ENCODE measurements at places on chromosomes 5 and 9.

GRCh38 chr5:122182491-122182921 lies 53.2 kb downstream of the ZNF474 start:
- no peak for DNase-seq

DNA sequence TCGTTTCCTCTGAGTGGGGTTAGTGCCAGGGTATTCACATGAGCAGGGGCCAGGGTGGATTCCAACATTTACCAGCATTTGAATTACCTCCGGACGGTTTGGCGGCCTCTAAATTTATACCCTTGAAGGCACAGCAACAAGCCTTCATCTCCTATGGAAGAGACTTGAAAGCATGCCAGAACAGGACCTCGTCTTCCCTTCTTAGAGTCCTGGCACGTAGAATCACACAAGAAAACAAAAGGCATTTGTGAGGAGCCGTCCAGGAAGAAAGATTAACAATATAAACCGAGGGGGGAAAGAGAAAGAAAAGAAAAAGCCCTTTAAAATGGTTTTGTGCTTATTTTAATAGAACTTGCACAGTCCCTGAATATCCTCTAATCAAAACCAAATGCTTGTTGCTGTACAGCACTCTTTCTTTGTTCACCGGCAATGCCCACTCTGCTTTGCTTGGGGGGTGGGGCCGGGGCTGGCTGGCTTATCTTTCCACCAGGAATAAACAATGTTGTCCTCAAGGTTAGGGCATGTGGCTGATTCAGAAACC lies 575.8 kb upstream of the ZNF462 start:
- no peak for DNase-seq

DNA sequence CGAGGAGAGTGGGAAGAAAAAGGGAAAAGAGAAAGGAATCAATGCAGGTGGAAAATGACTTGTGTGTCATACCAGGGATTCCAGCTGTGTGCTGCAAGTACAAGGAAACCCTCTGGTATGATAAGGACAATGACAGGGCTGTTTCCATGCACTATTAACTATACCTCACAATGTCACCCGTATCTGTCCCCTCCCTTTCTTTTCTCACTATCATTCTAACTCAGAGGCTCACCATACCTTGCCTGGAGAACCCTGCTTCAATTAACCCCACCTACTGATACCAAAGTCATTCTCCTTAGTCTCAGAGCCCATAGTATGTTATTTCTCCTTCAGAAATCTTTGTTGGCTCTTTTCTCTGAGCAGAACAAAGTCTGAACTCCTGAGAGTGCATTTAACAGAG lies 236.2 kb upstream of the NREP start:
- no peak for DNase-seq

GRCh38 chr5:89236900-89237299 lies 353.9 kb upstream of the MEF2C start:
- no peak for DNase-seq

DNA sequence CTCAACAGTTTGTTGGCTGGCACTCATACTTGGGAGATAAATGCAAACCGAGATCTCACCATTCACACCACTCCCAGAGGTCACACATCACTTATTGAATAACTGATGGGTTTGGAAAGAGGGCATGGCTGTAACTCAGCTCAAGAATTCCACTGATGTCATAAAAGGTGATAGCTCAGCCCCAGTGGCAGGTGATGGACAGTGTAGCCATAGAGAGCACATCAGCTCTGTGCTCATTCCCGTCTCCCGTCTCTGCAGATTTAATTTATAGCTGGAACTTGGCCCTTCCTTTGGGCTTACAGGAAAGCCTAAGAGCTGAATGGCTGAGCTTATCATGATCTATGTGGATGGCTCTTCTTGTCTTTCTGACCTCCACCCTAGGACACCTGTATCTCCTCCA lies 59.8 kb downstream of the INSYN2B start:
- no peak for DNase-seq

DNA sequence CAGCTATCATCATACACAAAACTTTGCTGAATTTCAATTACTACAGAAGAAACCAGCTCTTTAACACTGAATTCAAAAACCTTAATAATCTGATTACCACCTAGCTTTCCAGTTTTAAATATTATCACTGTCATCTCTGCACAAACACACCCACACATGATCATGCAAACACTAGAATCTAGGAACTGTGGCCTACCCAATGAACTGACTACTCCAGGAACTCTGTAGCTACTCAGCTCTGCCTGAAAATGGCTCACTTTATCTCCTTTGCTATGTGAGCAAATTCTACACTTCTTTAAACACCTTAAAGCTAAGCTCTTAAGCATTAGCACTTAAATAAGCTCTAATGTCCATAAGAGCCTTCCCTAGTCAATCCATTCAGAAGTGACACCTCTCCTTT lies 123.3 kb upstream of the DPYSL3 start:
- DNase-seq: no peak

GRCh38 chr5:56734091-56734694 lies 81.2 kb upstream of the MAP3K1 start:
- no peak for DNase-seq

DNA sequence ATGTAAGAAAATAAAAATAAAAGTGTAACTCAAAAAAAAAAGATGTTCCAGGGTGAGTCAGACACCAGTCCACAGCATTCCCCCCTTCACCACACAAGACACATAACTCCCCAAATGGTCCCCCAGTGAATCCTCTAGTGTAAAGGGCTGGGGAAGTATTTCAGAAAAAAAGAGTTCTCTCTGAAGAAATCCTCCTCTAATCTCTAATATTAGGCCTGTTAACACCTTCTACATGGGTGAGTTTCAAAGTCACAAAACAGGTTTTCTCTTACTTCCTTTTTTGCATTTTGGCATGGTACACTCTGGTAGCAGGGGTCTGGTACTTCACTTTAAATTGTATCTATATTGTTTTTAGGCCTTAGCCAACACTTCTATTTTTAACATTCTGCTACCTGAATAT lies 28.2 kb downstream of the RNF145 start:
- DNase-seq: no peak

- DNase-seq: no peak
These were observed 78.0 kb downstream of the YIPF5 start for GRCh38 chr5:144092508-144092907.

DNA sequence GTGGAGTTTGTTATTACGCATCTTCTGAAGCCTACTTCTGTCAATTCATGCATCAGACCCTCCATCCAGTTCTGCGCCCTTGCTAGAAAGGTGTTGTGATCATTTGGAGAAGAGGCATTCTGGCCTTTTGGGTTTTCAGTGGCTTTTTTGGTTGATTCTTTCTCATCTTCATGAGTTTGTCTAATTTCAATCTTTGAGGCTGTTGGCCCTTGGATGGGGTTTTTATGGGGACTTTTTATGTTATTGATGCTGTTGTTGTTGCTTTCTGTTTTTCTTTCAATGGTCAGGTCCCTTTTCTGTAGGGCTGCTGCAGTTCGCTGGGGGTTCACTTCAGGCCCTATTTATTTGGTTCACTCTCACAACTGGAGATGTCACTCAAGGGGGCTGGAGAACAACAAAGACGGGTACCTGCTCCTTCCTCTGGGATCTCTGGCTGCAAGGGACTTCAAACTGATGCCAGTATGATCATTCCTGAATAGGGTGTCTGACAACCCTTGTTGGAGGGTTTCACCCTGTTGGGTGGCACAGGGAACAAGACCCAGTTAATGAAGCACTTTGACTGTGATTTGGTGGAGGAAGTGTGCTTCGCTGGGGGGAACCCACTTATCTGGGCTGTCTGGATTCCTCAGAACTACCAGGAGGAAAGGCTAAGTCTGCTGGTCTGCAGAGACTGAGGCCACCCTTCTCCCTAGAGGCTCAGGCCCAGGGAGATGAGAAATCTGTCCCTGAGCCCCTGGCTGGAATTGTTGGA lies 226.7 kb upstream of the PTGER4 start:
- no peak for DNase-seq

DNA sequence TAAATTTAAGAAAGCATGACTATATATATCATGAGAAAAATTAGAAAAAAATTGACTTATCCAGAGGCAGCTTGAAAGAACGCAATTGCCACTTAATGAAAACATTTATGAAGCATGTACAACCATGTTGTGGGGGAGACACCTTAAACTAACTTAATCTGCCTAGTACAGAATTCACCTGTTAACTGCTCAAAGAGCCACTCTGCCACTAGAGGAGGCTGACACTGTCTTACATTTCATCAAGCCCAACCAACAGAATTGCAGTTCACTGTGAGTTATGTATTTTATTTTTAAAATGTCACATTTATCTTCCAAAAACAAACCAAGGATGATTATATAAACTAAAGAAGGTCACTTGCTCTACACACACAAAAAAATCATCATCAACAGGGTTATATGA lies 252.9 kb downstream of the MLLT3 start:
- no peak for DNase-seq

DNA sequence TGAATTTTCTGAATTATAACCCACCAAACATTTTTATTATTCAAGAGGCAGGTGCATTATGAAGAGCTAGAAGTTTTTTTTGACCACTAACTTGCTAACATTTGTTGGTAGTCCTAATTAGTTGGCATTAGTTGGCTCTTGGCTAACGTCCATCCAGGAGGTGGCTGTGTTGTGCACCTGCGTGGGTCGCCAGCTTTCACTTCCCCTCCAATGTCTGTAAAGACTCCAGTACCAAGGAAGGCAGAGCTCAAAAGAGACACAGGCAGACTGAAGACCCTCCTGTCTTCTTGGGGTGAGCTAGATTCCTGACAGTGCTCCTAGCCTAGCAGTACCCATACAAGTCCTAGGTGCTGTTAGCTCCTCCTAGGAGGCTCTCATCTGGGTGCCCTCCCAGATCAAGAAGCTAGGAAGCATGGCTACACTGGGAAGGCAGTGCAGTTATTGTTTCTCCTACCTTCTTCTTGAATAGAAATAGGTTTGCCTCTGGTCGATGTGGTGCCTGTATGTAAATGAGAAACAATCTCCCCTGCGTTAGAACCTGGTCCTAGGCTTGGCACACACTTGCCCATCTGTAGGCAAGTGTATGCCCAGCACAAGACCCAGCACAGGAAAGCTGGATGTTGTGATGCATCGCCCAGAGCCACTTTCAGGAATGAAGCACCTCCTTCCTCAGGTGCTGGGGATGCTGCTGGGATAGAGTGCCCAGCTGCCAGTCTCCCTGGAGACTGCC lies 190.9 kb downstream of the ICE1 start:
- DNase-seq: no peak

DNA sequence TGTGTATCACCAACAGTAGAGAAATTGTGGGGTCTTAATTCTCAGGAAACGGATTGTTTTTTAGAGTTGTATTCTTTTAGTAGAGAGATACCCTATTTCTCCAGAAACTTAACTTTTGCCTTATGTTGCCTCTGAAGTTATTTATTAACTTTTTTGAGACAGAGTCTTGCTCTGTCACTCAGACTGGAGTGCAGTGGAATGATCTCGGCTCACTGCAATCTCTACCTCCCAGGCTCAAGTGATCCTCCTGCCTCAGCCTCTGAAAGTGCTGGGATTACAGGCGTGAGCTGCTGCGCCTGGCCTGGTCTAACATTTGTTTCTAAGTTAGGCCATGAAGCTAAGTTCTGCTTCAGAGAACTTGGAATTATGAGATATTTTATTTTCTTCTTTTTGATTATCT lies 75.0 kb downstream of the CFAP95 start:
- DNase-seq: no peak

DNA sequence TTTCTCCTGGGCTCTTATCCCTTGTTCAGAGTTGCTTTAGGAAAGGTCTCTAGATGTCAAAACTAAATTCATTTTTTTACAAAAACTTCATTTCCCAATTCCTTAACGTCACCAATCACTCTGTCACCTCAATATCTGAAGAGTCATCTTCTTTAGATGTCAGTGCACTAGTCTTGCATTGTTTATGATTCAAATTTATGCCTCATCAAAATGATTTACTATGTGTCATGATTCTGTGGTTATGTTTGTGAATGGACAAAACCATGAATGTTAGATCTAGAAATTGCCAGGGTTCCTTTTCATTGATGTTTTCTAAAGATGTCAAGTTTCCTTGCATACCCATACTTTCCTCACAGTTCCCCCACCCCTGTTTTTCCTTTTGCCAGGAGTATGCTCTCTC lies 21.5 kb downstream of the CWC27 start:
- no peak for DNase-seq

GRCh38 chr5:56507351-56507930 lies 274.3 kb upstream of the ANKRD55 start:
- DNase-seq: no peak

- no peak for DNase-seq
These were observed 102.4 kb upstream of the PARP8 start for GRCh38 chr5:50564079-50564478.

DNA sequence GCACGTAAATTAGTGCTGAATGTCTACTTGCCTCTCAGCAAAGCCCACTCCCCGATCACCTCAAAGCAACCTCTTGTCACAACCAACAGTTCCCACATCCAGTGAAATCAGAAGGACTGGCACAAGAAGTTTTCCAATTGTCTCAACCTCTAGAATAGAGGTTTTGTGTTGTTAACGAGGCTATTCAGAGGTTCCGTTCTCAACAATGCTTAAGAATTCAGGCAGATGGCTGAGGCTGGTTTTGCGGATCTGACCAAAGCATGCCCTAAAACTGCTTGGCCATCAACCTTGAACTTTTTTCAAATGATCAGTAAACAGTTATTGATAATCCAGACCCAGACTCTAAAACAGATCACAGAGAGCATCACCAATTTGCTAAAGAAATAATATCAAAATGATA lies 52.9 kb downstream of the MAPKAP1 start:
- no peak for DNase-seq

- DNase-seq: no peak
These were observed 17.6 kb downstream of the TNFAIP8 start for GRCh38 chr5:119373449-119373858.

DNA sequence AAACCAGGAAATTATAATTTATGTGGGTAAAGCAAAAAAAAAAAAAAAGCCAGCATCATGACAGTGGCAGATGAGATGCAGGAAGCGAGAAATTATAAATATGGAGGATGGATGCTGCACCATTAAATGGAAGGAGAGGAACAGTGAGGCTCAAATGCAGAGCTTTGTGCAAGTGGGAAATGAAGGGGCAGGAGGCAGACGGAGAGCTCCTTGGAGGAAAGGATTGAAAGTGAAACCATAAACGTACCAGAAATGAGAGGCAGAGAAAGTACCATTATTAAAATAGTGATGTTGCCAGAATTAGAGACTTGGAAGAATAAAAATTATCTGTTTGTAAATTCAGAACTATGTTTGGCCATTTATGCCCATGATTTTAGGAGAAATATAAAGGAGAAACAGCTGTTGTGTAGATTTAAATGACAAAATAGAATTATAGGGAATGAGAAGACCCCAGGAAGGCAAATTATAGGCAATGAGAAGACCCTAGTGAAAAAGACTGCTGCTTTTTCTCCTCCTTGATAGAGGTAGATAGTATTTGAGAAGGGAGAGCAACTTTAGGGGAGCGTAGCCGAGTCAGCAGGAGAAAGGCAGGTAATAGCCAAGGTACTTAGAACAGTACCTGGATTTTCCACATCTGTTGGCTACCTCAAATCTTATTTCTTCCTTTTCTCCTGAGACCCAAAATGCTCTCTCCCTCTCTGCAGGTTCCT lies 341.0 kb upstream of the CD180 start:
- DNase-seq: no peak

- no peak for DNase-seq
These were observed 202.8 kb downstream of the AUH start for GRCh38 chr9:91158946-91159345.

Data from memory B cell (primary cell).